ENCODE measurements at places on chromosomes 6 and 20. TPM values are rescaled to one million over a fixed set of nuclear protein-coding genes. Genes with fewer than 3 reads are reported as not detected.

Gene PHACTR3
- 0.47 TPM for total RNA-seq

Gene SLC24A3
- 6.9 TPM for total RNA-seq

GRCh38 chr20:4703281-4703676 lies 18.4 kb upstream of the PRND start:
- no peak for DNase-seq

Gene PTCRA
- not detected for total RNA-seq

Gene SLC22A1
- 1.5 TPM for total RNA-seq
